NCI-H146 (cell line): ENCODE measurements at places on chromosomes 5 and 9.
A peak's percentile ranks its signal among the peaks of the same experiment; 100 is the strongest.

DNA sequence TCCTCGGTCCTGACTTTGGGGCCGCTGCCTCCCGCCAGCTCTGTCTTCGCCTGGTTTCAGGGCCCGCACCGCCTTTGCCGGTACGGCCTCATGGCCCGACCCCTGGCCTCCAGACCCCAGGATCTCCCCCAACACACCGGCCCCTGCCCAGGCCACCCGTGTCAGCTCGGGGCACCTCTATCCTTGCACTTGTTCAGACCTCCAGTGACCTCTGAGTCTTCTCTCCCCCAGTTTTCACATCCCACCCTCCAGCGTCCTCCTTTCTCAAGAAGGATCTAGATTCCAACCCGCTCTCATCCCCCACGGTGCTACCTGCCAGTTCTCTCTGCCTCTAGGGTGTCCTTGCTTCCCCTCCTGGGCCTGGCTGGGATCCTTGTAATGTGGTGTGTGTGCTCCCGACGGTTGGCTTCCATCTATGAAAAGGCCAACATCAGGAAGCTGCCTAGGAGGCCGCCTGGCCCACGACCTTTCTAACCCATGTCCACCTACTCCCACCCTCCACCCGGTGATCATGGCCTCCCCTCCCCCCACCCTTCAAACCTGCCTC lies 61.1 kb downstream of the SPATA31C2 start:
- DNase-seq, result no peak

DNA sequence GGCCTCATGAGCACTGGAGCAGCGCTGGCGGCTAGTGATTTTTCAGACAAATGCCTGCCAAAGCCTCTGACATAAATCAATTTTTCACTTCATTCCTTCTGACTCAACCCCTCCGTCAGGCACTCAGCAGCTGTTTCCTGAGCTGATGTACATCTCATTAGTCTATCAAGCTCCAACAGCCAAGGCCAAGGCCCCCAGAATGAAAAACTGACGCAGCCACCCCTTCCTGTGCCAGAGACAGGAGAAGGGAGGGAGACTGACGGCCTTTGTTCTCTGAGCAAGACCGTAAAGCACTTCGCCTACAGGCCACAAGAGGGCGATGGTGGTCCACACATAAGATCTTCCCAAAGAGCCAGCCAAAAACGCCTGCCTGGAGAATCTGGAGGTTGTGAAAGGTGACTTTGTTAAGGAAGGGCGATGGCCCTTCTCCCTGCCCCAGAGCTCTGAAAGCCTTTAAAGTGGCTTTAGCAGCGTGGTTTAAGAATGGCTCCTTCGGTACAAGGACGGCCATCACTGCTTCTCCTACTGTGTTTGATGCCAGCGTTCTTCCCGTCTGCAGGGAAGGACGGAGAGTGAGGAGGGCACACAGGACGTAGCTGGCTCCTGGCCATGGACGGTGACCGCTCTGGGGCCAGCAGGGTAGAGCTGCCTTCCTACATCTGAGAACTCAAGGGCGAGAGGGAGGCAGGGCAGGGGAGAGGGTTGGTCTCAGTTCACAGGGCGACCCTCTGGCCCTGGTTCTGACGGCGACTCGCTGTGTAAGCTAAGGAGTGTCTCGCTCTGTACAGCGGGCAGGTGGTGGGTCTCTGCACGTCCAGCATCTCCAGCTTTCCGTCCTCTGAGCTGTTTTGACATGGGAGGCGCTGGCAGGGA lies 37.0 kb downstream of the ALG2 start:
- peak; percentile 83 for DNase-seq

DNA sequence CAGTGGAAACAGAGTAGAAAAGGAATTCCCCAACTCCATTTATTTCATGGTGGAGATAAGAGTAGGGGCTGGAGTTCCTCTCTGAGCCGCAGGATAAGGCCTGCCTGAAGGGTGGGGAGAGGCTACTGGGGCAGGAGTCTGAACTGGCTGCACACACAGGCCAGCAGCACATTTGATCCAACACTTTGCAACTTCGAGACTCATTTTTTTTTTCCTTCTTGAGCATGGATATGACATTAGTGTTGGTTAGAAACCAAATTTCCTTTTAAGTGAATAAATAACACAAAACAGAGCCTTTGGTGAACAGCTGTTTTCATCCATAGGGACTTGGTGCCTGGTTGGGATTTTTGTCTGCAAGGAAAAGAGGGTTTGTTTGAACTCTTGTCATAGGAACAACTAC lies 76.6 kb downstream of the RALGPS1 start:
- DNase-seq, result no peak

DNA sequence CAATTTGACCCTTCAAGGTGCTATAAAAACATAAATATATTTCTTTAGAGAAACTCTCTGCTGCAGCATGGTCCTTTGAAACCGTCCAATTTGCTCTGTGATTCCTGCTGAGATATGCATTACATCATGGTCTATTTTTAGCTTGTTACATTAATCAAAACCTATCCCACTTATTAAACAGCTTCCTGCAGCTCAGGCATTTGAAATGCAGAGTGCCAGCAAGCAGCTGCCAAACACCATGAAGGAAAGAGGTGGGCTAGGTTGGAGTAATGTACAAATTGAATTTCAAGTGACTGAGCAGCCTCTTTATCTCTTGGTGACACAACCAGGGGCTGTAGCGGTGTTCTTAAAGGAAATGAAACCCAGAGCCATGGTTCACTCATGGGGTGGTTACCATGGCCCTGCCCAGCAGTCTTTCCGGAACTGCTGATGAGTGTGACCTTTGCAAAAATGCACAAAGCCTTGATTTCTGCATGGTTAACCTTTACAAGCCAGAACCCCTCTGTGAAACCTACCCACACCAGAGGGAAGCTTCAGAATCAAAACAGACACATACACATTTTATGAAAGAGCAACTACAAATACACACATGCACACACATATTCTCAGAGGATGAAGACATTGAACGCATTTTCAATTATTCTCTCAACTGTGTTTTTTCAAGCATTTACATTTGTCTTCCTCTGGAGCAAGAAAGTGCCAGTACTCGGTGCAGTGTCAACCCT lies 155.8 kb upstream of the ZNF608 start:
- DNase-seq, result peak; percentile 89

GRCh38 chr5:172606156-172606785 lies 34.8 kb upstream of the NEURL1B start:
- no peak for DNase-seq

DNA sequence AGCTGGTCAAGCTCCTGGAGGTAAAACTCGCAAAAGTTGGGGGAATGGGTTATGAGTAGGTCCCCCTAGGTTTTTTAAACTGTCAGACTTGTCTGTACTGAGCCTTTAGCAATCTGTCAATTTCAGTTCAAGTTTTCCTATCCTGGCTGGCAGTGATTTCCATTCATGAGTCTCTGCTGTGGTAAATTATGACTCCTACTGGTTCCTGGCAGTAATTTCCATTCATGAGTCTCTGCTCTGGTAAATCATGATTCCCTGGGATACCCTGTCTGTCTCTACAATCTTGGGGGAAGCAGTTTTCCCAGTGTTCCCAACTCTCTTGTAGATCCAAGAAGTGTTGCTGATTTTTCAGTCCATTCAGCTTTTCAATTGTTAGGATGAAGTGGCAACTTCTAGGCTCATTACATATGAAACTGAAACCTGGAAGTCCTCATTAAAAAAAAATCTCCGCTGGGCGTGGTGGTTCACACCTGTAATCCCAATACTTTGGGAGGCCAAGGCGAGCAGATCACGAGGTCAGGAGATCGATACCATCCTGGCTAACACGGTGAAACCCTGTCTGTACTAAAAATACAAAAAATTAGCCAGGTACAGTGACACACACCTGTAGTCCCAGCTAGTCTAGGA lies 91.3 kb upstream of the GPBP1 start:
- no peak for DNase-seq

- DNase-seq, result no peak
Observed at GRCh38 chr9:71025201-71025600, 96.2 kb downstream of the TRPM3 start.

- DNase-seq, result no peak
Observed at GRCh38 chr9:21679432-21679831, 123.0 kb upstream of the MTAP start.

- no peak for DNase-seq
Observed at GRCh38 chr5:148090773-148091250, 27.0 kb downstream of the SPINK5 start.
